ENCODE measurements at places on chromosomes 16 and 17. TPM values are rescaled to one million over a fixed set of nuclear protein-coding genes. Genes with fewer than 3 reads are reported as not detected.

DNA sequence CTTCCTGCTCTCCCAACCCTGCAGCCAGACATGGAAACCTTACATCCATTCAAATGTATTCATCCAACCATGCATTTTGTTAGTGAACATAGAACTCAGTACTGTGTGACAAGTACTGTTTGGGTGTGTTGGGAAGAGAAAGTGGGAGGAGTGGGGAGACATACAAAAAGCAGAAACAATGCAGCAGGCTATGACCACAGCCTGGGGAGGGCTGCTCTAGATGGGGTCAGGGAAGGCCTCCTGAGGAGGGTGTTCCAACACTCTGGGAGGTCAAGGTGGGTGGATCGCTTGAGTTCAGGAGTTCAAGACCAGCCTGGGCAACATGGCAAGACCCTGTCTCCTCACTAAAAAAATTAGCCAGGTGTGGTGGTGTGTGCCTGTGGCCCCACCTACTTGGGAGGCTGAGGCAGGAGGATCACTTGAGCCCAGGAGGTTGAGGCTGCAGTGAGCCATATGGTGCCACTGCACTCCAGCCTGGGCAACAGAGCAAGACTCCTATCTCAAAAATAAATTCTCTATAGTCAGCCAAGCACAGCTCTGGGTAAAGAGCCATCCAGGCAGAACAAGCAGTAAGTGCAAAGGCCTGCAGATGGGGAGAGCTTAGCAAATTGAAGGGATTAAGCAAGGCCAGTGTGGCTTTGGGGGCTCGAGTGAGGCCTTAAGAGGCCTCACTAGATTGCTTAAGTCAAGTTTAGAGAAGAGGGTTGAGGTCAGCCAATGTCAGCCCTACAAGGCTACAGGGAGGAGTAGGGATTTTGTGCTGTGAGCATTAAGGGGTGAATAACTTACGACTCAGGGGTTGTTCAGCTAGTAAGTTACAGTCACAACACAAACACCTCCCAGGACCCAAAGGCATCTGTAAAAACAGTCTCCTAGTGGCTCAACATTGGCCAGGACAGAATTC lies 5.5 kb downstream of the SLC13A2 start:
- DNase-seq: no peak

ACE gene
- polyA plus RNA-seq: 14.7 TPM

- DNase-seq: no peak
Observed at GRCh38 chr16:77761204-77761603, 27.2 kb upstream of the VAT1L start.

DNA sequence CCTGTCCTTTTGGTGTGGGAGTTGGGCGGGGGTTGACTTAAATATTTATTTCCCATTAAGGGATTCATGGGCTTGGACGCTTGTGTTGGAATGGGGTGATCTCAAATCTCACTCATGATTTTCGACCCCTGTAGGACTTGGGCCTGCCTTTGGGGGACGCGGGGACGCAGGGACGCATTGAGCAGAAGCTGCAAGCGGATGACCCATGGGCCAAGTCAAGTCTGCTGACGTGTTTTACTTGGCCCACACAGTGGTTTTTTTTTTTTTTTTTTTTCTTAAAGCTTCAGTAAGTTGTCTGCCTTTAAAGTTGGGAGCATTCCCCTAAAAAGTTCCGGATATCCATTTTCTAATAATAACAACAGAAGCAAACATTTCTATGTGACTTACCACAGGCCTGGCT lies 28.9 kb downstream of the CMIP start:
- no peak for DNase-seq

DPEP1 gene
- polyA plus RNA-seq: 43.9 TPM

GRCh38 chr17:1002771-1003555 lies 6.0 kb downstream of the TIMM22 start:
- DNase-seq: no peak

HBA2 gene
- polyA plus RNA-seq: 873 TPM

GRCh38 chr16:86868786-86869185 lies 290.4 kb downstream of the FOXL1 start:
- DNase-seq: no peak

- peak; percentile 59 for DNase-seq
Observed at GRCh38 chr16:50210266-50211038, 55.9 kb upstream of the ADCY7 start.

DNA sequence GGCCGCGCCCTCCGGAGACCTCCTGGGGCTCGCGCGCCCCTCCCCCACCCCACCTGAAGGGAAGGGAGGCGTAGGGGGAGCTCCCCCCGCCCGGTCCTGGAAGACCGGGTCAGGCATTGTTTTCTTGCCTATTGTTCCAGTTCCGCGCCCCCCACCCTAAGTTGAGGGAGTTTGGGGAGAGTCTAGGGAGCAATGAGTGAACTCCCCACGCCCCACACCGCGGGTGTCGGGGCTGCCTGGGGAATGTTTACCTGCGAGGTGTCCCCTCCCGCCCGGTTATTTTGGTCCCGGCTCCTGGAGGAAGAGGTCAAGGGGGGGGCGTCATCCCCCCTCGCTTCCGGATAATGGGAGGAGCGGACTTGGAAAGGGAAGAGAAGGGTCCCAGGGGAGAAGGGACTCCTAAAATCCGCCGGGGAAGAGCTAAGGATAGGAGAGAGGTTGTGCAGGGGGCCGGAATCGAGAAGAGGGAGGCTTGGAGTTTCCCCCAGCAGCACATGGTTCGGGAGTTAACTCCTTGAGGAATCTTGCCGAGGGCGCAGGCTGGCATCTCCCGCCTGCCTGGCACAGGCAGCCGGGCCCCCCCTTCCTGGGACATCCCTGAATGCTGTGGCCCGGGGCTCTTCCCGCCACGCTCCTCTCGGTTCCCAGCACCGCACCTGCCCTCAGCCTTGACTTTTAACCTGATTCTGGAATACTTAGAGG lies 881 bp downstream of the MLLT6 start:
- no peak for DNase-seq

CCL7 gene
- polyA plus RNA-seq: not detected

- no peak for DNase-seq
Observed at GRCh38 chr17:58320570-58321323, 7.8 kb downstream of the TSPOAP1 start.

DNA sequence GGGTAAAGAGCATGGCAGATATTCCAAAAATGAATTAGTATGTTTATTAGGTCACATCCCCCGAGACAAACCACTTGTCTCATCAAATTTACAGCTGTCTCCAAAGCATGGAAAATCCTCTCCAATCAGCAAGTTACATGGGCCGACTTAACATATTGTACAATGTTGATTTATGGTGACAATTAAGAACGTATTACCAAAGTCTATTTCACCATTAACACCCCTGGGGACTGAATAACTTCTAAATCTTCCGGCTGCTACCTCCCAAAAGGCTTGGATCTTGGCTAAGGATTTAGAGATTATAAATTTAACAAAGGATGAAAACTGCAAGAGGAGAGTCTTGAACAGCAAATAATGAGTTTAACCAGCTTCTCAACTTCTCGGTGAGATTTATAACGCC lies 311.9 kb downstream of the NPIPA8 start:
- DNase-seq: peak; percentile 71

- no peak for DNase-seq
Observed at GRCh38 chr17:45664921-45665320, 119.2 kb upstream of the CRHR1 start.

C17orf78 gene
- 0.06 TPM for polyA plus RNA-seq

DNA sequence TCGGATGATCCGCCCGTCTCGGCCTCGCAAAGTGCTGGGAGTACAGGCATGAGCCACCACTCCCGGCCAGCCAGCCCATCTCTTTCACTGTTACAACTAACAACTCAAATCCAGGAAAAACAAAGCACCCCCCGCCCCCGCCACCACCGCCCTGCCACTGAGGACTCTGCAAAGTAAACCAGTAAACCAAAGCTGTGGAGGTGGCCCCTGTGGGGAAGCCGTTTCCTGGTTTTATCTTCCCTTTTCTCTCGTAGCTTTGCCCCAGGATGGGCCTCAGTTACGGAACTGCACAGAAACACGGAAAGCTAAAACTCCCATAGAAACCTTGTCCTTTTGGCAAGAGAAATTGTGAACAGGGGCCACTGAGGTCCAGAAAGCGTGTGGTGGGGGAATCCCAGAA lies 17.5 kb downstream of the CHMP6 start:
- no peak for DNase-seq

DNA sequence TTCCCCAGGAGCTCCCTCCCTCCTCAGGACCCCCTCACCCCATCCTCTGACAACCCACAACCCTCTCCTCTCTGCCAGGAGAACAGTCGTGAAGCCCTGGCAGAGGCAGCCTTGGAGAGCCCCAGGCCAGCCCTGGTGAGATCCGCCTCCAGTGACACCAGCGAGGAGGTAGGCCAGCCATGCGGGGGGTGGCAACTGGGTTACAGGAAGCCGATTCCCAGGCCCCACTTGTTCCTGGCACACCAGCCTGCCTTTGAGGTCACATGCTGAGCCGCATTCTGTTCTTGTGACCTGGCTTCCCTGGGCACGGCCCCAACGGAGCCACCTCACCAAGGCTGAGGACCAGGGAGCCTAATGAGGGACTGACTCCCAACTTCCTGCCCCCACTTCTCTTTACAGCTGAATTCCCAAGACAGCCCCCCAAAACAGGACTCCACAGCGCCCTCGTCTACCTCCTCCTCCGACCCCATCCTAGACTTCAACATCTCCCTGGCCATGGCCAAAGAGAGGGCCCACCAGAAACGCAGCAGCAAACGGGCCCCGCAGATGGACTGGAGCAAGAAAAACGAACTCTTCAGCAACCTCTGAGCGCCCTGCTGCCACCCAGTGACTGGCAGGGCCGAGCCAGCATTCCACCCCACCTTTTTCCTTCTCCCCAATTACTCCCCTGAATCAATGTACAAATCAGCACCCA lies 7.9 kb downstream of the NAT9 start:
- DNase-seq: no peak

GRCh38 chr16:58318391-58318790 lies 23.6 kb upstream of the PRSS54 start:
- DNase-seq: no peak

CAPNS2 gene
- not detected for polyA plus RNA-seq

DNA sequence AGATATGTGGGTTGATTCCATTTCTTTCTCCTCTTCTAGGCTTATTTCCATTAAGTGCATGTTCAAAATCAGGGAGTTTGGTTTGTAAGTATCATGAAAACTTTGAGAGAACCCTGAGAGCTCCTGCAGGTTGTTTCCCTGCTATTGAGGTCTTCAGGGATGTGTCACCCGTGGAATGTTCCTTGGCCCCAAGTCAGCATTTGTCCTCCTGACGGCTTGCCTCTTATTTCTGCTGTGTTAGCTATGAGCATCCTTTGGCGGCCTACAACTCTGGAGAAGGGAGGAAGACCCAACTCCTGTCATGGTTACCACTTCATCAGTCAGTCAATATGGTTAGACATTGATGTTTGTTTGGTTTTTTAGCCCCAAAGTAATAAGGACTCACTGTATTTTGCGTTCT lies 180.8 kb downstream of the FTO start:
- DNase-seq: no peak

DNA sequence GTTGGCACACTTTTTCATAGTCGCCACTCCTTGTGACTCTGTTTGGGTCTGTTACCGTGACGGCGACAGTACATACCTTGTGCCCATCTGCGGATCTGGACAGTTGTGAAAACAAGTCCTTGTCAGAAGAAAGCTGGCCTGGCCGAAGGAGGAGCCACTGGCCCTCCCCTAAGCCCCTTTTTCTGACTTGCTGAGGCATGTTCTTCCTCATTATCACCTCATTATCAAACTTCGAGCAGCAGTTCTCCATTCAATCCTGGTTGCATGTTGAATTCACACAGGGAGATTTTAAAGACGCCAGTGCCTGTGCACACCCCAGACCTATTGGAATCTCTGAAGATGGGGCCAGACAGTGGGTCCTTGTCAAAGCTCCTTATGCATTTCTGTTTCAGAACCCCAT lies 61.1 kb downstream of the CYLD start:
- no peak for DNase-seq

C16orf96 gene
- polyA plus RNA-seq: 0.24 TPM

DNA sequence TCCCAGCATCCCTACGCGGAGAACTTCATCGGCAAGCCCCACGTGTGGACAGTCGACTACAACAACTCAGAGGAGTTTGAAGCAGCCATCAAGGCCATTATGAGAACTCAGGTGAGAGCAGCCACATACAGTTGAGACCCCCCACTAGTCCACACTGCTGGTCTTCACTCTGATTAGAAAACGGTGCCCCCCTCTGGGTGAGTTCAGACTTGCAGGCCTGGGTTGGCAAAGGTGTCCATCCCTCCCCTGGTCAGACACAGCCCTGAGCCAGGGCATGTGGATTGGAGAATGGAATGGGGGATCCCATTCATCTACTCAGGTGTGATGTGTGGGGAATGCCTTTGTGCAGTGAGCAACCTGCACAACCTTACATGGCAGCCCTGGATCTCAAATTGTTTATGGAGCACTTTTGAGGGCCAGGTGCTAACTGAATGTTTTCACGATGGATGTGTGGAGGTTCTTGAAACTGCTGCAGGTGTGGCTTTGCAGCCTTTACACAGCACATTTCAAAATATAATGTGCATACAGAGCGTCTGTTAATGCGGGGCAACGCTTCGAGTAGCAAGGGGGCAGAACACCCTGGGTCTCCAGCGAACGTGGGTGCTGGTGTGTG lies 72.6 kb downstream of the MGAT5B start:
- no peak for DNase-seq

GRCh38 chr17:19717031-19717360 lies 612 bp upstream of the SLC47A2 start:
- DNase-seq: no peak

DNA sequence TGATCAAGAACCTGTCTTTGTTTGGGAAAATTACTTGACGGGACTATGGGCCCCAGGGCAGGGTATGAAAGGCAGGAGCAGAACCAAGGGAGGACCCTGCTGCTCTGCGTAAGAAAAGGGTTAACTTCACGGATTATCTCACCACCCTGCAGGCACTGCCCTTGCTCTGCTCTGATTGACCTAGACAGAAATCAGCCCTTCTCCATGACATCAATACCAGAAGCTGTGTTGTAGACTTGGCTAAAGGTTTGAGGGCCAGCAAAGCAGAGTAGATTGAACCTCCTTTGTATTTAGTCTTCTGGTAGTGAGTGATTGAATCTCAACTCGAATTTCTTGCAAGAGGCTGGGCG lies 52.9 kb upstream of the ETV4 start:
- no peak for DNase-seq

GRCh38 chr16:3183445-3184139 lies 4.4 kb upstream of the OR1F1 start:
- DNase-seq: no peak

DNA sequence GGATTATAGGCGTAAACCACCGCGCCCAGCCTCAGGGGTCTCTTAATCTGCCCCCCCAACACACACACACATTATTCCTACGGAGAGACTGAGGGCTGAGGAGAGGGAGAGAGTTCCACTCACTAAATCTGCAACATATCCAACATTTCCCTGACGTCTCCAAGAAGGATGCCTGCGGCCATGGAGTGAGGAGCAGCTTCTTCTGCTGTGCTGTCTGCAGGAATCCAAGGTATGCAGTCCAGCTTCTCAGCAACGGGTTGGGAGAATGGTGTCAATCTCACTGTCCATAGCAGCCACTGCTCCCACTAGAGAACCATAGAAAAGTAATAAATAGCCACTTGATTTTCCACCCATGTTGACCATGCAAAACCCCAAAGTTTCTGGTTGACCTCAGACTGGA lies 5.1 kb upstream of the PLXDC1 start:
- DNase-seq: no peak

KRT20 gene
- polyA plus RNA-seq: not detected

GRCh38 chr17:30161601-30162000 lies 45.0 kb downstream of the NSRP1 start:
- no peak for DNase-seq

CARD14 gene
- 2.3 TPM for polyA plus RNA-seq

LRRC36 gene
- 4.6 TPM for polyA plus RNA-seq

GRCh38 chr16:27048316-27048715 lies 18.4 kb upstream of the C16orf82 start:
- no peak for DNase-seq

TM4SF5 gene
- polyA plus RNA-seq: 3.1 TPM
